Activated naive CD4-positive, alpha-beta T cell treated with Interleukin-2 at 50 U/mL for 16 hours (primary cell): ENCODE measurements at places on chromosomes 3 and 15.

- no peak for DNase-seq
Observed at GRCh38 chr15:75136118-75136517, 65.6 kb upstream of the C15orf39 start.

DNA sequence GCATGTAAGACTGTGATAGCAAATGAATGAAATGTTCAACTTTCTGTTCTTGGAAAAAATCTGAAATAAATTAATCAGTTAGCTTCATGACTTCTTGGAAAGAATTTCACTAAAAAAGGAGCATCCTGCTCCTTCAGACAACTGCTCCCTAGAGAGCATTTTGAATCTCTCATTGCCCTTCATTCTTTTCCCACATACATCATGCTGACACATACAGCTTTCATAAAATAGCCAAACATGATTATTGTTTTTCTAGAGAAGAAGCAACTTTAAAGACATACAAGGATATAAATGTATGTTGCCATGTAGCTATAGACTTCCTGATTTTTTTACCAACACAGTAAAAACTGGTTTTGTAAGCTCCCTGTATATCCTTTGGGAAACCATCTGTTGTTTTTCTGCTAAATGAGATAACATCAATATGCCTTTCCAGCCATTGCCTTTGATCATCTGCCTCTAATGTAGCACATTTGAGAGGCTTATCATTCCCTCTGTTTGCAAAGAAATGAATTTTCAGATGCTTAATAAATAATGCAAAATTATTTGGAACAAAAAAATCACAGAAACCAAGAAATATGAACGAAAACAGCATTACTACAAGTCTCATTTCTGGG is 248.2 kb upstream of the GPR149 start:
- no peak for DNase-seq

DNA sequence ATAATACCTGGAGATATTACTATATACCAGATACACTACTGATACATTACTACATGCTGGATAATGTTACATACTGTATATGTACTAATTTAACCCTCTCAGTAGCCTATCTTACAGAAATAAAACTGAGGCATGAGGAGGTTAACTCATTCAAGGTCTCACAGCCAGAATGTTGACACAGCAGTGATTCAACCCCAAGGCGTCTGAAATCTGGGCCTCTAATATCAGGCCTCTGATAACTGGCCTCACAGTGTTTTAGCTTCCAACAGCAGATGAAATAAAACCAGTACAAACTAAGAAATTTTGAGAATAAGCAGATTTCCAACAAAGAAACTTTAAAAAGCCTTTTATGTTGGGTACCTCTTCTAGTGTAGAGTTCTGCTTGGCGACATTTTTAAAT is 23.4 kb downstream of the DZIP1L start:
- no peak for DNase-seq

- DNase-seq: no peak
Observed at GRCh38 chr3:128397484-128397883, 69.2 kb downstream of the DNAJB8 start.

GRCh38 chr3:149366031-149366430 is 11.4 kb downstream of the TM4SF1 start:
- no peak for DNase-seq
